ENCODE measurements at places on chromosomes 3 and 15.

DNA sequence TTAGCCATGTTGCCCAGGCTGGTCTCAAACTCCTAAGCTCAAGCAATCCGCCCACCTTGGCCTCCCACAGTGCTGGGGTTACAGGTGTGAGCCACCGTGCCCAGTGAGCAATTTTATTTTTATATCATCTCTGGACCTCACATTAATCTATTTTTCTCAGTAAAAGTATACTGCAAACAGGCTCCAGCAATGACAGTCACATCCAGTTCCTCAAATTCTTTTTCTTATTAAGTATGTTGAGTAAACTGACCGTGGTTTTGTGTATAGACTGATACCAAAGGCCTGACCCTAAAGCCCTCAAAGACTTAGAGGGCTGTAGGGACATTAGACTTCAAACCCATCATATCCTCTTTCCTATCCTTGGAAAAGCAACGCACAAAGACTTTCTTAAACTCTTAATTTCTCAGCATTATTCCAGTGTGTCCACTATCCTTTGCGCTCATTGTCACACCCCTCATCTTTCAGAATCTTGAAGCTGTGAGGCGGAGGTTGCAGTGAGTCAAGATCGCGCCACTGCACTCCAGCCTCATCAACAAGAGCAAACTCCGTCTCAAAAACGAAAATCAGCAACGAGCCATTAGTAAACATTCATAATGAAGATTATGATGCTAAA is 2.0 kb downstream of the NGLY1 start:
- no peak for DNase-seq

- DNase-seq: no peak
These were observed 25.2 kb downstream of the OXNAD1 start for GRCh38 chr3:16290007-16290826.

- DNase-seq: no peak
These were observed 575.1 kb downstream of the FOXP1 start for GRCh38 chr3:71008350-71008935.

DNA sequence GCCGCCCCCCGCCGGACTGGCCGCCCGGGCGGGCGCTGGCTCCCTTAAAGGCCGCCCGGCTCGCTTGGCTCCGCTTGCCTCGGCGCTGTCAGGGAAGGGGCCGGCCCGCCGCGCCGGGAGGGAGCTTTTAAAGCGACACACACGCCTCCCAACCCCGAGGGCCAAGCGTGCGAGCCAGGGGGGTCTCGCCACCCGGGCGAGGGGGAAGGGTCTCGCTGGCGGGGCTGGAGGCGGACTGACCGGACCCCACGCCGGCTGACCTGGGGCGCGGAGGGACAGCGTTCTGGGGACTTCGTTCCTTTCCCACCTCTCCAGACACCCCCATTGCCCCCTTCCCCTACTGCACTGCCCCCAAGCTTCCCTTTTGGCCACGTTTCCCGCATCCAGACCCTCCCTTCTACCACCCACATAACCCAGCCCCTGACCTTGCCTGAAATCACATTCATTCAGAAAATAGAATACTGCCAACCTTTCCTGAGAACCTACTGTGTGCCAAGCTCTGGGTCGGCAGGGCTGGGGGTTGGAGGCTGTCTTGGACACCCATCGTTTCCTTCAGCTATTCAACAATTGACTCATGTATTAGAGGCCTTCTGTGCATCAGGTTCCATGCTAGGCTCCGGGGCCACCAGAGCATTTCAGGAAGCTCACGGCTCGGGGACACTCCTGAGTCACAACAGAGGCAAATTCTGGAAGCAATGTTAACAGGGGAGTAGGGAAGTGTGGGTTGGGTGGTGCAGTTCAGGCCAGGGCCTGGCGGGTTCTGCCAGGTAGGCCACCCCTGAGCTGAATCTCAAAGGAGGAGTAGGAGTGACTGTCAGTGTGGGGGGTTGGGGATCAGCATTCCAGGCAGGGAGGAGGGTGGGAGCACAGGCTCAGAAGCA is at the start of gene INSYN1:
INSYN1 (minus strand) TSS at position 102 of the 881 bp plus-strand sequence. CDS start 2,221 bp downstream, outside the sequence.
- no peak for DNase-seq

GRCh38 chr3:124584552-124585391 is 145.5 kb upstream of the UMPS start:
- DNase-seq: no peak
